ENCODE measurements at places on chromosomes 1 and 21. TPM values are rescaled to one million over a fixed set of nuclear protein-coding genes. Genes with fewer than 3 reads are reported as not detected.

PTPN7 gene
- 1.5 TPM for total RNA-seq

C1orf185 gene
- not detected for total RNA-seq

KCNE1 gene
- 0.06 TPM for total RNA-seq

FTCD gene
- not detected for total RNA-seq

SLC6A17 gene
- 0.60 TPM for total RNA-seq

GNPAT gene
- total RNA-seq: 65.1 TPM

LRRC7 gene
- total RNA-seq: not detected

CR1L gene
- total RNA-seq: 0.69 TPM

LMOD1 gene
- total RNA-seq: not detected

TCHHL1 gene
- not detected for total RNA-seq

RXFP4 gene
- not detected for total RNA-seq

LRRC71 gene
- total RNA-seq: not detected

RGS7 gene
- 0.27 TPM for total RNA-seq

LCE2A gene
- total RNA-seq: not detected

KCNJ15 gene
- total RNA-seq: 35.4 TPM

ELF3 gene
- total RNA-seq: 9.9 TPM

TNFSF18 gene
- total RNA-seq: 1.2 TPM
